EH (cell line): ENCODE measurements at places on chromosomes 4 and X.

- no peak for DNase-seq
Observed at GRCh38 chr4:1746919-1747602, 25.7 kb downstream of the TACC3 start.

DNA sequence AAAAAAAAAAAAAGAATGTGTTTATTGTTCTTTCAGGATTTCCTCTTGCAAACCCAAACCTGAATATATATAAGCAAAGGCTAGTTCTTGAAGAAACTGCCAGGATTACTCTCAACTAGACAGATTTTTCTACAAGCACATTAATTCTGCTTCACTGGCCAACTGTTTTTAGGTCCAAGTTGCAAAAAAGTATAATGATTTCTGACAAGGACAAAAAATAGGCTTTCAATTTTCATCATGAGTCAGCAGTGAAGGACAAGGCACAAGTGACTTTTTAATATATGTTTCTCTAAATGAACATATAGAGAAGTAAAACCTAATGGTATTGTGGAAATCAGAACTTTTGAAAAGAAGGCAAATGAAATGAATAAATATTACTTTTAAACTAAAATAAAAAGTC lies 73.7 kb downstream of the ELOVL6 start:
- no peak for DNase-seq

DNA sequence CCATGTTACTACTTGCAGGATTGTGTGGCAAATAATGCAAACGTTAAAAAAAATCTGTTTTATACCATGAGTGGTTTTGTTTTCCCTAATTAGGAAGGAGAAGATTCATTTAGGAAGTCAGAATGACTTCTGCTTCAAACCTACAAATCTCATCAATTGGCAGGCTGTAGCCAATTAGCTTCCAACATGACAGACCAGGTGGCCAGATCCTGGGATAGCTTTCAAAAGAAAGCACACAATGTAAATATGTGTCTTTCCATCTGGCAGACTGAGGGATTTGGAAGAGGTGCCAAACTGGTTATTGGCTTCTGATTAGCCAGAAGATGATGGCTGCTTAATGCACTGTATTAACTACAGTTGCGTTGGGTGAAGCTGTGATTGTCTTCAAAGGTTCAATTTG lies 432.8 kb downstream of the ANKRD50 start:
- no peak for DNase-seq

DNA sequence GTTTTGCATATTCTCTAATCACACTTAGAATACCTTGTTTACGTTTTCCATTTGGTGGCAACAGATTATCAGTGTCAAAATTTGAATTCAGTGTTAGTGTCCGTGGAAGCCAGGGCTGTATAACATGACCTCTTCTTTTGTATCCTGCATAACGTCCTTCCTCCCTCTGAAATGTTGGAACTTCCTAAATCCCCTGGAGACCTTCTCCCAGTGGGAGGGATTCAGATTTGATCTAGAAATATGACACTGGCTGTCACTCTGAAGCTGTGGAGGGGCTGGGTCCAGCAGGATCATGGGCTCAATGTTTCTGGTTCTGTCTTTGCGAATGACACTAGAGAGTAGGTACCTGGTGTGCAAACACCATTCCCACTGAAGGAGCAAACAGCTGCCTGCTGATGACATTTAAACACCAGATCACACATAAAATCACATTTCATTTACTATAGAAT lies 850 bp upstream of the CXCL3 start:
- DNase-seq = no peak

- DNase-seq = no peak
Observed at GRCh38 chr4:8473198-8473919, 32.8 kb downstream of the TRMT44 start.

DNA sequence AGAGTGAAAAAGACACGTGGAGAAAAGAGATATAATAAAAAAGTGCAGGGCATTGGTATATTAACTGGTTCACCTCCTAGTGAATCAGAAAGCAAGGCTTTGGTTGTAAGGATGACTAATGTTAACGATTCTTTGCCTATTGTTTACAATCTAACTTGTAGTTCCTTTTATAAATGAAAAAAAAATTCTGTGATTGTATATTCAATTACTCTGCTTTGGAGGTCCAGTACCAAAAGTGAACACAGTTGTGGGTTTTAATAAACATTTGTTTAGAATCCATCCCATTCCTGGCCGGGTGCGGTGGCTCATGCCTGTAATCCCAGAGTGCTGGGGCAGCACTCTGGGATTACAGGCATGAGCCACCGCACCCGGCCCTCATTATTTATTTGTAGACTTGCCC lies 36.9 kb upstream of the PRSS12 start:
- DNase-seq = peak; percentile 17

- DNase-seq = no peak
Observed at GRCh38 chrX:86887341-86887740, 630.3 kb upstream of the KLHL4 start.

DNA sequence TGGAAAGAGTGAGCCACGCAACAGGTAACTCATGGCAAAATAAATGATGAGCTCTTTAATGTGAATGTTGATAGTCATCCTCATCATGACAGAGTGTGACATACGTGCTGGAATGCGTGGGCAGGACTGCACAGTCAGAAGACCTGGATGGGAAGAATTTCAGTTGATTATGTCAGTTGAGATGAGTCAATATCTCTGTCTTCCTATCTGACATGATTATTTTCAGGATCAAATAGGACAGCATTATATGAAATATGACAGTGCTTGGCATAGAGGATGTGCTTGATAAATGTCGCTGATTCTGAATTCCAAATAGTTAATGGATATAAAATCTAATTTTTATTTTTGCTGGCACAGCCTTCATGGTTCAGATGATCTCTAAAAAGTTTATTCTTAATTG lies 95.1 kb downstream of the IL15 start:
- peak; percentile 55 for DNase-seq

- no peak for DNase-seq
Observed at GRCh38 chr4:77305766-77306165, 148.8 kb downstream of the CCNG2 start.

DNA sequence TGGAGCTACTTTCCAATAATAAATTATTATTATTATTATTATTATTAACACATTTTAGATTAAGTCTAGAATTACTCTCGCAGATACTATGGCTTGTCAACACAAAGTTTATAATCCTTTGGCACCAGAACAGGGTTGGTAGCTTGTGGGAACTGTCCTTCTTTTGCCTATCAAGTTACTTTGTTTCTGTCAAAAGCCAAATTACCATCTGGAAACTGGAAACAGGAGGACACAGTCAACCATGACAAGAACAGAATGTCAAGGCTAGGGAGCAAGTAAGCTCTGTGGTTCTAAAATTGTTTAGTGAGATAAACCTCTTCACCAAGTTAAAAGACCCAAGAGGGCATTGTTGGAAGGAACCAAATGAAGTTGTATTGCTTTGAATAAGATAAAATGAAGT lies 42.5 kb downstream of the DGKK start:
- no peak for DNase-seq

- no peak for DNase-seq
Observed at GRCh38 chr4:14023896-14024295, 396.4 kb upstream of the BOD1L1 start.

DNA sequence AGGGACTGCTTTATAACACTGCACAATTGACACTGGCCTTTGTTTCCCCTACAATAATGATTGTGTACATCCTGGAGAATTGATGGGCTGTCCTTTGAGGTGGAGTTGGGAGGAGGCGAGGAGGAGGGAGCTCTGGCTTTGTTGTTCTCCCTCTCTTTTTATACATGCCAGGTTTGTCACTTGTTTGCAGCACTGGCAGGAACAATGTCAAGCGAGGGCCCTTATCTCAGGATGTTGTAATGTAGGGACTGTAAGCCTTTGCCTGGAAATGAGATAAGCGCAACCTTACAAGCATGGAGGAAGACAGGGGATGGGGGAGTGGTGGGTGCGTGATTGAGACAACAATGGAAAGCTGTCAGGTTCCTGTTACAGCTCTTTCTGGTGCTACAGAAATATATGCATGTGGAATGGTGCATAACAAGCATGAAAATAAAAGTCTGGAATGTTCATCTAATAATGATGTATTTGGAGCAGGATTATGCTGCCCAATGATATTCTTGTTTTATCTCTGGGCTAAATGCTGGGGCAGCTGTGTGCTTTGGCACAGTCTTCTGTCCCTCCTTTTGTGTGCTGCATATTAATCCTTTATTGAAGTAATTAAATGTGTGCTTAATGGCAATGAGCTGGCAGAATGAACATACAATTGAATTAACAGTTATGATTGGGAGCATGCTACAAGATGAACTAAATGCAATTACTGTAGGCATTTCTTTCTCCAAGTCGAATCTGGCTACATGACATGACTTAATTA lies 294.4 kb downstream of the GPAT3 start:
- no peak for DNase-seq

DNA sequence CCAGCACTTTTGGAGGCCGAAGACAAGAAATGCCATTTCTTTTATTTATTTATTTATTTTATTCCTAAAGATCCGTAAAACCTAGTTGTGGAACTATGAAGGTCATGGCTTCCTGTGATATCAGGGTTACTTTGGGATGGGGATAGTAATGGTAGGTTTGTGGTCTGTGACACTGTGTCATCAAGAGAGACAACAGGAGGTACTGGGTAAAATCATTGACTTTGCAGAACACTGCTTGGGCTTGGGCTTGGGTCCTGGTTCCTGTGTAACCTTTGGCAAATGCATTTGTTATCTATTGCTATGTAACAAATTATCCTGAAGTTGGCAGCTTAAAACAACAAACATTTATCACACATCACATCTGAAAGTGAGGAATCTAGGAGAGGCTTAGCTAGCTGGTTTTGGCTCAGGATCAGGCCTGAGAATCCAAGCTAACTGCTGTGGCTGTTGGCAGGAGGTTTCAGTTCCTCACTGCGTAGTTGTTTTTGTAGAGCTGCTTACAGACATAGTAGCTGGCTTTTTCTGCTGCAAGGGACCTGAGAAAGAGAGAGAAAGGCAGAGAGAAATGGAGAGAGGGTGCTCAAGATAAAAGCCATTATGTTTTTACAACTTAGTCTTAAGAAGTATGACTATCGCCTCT lies 576.4 kb upstream of the SLIT2 start:
- peak; percentile 54 for DNase-seq

- peak; percentile 98 for DNase-seq
Observed at GRCh38 chr4:151806511-151806927, 45.7 kb upstream of the GATB start.

DNA sequence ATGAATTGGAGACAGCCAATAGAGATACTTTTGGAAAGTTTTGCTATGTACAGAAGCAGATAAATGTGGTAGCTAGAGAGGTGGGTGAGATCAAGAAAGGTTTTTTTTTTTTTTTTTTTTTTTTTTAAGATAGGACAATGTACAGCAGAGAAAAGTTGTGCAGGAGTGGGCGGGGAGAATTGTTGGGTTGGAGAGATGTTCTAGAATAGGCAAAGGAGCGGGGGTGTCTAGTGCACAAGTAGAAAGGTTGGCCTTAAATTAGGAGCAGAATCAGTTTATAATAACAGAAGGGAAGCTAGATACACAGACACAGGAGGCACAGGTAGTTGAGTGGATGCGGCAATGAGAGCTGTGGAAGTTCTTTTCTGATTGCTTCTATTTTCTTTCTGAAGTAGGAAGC lies 66.2 kb upstream of the PGK1 start:
- DNase-seq = no peak

DNA sequence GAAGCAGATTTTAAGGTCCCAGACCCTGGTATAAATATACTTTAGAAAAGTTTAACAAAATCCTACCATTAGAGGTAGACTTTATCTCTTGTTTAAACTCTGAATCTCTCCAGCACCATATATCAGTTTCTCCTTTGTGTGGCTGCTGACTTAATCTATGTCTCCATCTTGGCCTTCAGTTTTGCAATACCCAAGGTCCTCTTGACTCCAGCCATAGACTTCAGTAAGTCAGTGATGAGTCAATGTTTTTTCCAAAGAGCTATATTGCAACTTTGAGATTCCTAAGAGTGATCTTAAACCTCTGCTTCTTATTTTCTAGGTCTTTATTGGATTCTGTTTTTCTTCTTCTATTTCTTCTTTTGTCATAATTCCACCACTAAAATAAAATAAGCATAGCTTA lies 50.8 kb upstream of the ADGRL3 start:
- no peak for DNase-seq

DNA sequence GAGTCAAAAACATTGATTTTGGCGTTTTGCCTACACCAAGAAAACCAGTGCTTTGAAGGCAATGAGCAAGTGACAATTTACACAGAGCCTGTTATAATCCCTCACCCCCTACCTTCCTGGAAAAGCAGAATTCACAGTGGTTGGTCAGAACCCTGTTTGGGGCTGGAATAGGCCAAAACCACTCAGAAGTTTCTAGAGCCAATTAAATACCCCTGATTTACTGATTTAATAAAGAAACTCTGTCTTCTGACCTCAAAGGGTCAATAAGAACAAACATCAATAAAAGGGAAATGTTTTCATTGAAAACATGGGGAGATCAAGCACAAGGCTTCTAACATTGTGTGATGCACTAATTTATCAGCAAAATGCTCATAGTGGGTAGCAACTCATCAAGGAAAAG lies 116.3 kb downstream of the UNC5C start:
- DNase-seq = no peak

- no peak for DNase-seq
Observed at GRCh38 chr4:107999932-108000539, 10.3 kb downstream of the HADH start.

- DNase-seq = no peak
Observed at GRCh38 chr4:155879767-155880166, 13.7 kb upstream of the ASIC5 start.

- no peak for DNase-seq
Observed at GRCh38 chrX:21847342-21847741, 7.9 kb downstream of the MBTPS2 start.

DNA sequence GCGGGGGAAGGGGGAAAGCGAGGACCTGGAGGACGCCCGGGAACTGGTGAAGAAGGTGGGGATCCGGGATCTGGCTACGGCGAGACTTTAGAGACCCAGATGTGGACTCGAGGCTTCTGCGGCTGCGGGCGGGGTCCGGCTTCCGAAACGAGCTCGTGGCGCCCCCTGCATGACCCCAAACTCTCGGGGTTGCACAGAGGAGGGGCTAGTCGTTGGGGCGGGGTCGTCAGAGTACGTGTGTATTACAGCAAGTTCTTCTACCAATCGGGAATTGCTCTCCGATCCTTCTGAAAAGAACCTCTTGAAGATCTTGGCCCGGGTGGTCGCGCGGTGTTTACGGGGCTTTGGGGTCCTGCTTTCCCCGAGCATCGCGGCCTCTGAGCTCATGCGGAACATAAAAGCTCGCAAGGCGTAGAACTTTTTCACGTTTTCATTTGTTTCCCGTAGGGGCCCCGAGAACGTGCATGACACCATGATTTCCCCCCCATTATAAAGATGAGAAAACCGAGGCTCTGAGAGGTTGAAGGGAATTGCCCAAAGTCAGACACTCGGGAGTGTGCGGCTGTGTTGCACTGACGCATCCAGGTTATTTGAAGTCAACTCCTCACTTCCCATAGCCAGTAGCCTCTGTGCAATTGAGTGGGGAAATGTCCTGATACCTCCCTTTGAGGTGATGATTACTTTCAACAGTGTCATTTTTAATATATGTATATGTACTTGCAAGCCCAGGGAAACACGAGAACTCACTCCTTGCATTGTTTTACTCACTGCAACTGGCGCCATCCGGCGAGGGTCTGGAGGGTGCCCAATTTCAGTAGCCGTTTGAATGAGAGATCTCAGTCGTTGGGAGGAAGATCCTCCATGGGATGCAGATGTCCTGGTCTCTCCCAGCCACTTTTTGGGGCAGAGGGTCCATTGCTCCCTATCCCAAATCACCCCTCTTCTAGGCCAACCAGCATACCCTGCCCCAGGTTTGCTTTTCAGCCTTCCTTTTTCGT lies at the start of gene BEND4:
Gene BEND4 (minus strand): TSS at position 149 of the 998 bp plus-strand sequence. CDS start 512 bp downstream, outside the sequence.
- DNase-seq = no peak
